Ascending aorta (tissue), 2 donors: ENCODE measurements at places on chromosomes 1 and 21. TPM values are rescaled to one million over a fixed set of nuclear protein-coding genes. Genes with fewer than 3 reads are reported as not detected.

The TMCO4 gene
- total RNA-seq = 5.7 TPM

The ADAMTS5 gene
- 27.5 TPM for total RNA-seq

The OR2AJ1 gene
- not detected for total RNA-seq

The SPATC1L gene
- total RNA-seq = 37.4 TPM

The GBP6 gene
- not detected for total RNA-seq

The TMEM53 gene
- 9.2 TPM for total RNA-seq

The KIRREL1 gene
- total RNA-seq = 114 TPM

The KLF17 gene
- total RNA-seq = not detected

DNA sequence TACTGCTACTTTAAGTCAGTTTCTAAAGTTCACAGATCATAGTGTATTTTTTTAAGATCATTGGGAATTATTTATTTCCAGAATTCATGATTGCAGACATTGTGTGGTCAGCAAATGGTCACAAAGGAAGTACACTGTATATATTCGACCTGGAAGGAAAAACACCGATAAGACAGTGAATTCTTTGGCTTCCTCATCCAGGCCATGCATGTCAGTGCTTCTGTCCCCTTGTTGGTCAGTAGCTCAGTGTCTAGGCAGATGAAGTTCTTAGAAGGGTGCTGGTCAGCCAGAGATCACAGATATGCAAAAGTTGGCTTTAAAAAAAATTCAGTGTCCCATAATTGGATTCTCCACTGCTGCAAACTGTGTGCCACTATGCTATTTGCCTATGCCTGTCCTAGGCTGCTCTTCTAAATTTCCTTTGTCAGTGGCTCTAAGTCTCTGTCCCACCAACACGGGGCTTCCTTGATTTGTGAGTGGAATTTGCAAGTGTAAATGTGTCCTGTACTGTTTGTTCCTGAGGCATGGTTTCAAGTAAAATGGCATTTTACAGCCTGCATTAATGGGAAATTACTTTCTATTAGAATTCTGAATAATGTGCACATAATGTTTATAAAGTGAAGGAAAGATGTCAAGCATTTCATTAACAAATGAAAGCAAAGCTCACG is 12.0 kb upstream of the VAMP4 start:
- no peak for DNase-seq

DNA sequence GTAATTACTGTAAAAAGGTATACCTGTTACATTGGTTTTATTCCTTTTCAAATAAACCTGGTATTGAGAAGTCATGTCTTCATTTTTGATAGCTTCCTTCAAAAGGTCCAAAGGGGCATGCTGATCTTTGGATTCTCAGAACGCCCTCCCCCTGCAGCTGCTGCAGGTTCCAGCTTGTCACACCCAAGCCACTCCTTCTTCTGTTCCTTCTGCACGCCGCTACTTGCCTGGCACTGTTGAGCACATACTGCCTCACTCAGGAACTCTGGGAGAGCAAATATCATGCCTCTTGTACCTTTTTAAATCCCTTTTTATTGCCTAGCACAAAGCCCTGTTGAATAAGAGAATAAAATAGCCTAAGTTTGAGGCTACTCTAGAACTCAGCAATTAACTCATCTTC is 136.9 kb downstream of the BARHL2 start:
- DNase-seq = no peak

- DNase-seq = no peak
Observed at GRCh38 chr1:161966067-161966466, 57.6 kb downstream of the OLFML2B start.

GRCh38 chr1:213714645-213715044 is 273.1 kb upstream of the PROX1 start:
- DNase-seq = no peak

DNA sequence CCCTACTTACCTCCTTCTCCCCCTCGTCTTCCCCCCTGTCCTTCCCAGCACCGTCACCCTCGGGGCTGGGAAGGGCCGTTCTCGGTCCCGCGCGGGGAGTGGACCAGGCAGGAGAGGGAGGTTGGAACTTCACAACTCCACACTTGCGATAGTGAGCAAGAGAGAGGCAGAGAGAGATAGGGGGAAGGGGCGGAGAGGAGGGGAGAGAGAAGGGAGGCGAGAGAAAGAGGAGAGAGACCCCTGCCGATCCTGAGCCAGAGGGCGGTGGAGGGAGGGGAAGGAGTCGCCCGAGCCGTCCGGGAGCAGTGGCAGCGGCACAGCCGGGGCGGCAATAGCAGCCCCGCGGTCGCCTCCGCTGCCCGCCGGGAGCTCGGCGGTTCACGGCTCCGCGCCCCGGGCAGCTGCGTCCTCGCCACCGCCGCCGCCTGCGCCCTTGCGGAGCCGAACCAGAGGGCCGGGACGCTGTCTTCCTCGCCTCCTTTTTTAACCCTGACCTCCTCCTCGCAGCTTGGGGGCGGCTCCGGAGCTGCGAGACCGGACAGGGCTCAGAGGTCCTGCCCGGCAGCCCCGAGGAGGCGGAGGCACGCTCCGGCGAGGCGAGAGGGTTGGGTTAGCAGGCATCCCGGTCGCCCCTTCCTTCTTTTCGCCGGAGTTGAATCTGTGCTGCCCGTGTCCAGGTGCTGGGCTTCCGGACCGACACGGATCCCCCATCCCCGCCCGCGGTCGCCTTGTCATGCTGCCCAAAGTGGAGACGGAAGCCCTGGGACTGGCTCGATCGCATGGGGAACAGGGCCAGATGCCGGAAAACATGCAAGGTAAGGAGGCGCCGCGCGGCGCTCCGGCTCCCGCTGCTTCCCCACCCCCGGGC is 11.7 kb downstream of the NR5A2 start:
- no peak for DNase-seq

GRCh38 chr1:19342062-19342750 is 30.1 kb downstream of the SLC66A1 start:
- no peak for DNase-seq

DNA sequence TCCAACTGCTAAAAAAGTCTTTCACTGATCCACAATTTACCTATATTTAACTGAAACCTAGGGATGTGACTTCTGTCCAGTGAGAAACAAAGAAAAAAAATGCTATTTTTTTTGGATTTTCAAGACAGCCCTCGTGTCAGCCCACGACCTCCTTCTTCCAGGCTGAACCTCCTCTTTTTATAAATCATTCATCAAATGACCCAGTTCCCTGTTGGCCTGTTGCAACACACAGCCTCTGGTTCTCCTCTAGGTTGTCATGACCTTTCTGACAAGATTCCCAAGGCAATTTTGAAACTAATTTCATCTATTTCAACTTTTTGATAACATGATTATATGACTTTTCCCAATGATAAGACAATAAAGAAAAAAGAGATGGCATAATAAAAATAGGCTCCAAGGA is 74.6 kb downstream of the PGBD5 start:
- no peak for DNase-seq

- DNase-seq = no peak
Observed at GRCh38 chr21:37059181-37059580, 13.7 kb downstream of the PIGP start.

DNA sequence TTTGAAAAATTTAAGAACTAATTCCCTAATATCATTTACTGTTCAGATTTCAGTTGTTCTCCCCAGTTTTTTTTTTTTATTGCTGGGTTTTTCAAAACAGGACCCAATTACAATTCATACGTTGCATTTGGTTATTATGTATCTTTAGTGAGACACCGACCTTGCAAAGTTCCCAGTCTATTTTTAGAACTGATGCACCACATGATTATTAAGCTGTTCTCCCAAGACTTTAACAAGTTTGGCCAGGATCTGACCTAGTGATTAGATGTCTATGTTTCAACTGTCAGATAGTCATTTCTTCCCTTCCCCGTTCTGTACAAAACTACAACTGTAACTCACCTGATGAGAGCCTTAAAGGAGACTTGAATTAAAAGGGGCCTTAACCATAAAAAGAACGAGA is 7.9 kb downstream of the UBE2T start:
- DNase-seq = no peak

DNA sequence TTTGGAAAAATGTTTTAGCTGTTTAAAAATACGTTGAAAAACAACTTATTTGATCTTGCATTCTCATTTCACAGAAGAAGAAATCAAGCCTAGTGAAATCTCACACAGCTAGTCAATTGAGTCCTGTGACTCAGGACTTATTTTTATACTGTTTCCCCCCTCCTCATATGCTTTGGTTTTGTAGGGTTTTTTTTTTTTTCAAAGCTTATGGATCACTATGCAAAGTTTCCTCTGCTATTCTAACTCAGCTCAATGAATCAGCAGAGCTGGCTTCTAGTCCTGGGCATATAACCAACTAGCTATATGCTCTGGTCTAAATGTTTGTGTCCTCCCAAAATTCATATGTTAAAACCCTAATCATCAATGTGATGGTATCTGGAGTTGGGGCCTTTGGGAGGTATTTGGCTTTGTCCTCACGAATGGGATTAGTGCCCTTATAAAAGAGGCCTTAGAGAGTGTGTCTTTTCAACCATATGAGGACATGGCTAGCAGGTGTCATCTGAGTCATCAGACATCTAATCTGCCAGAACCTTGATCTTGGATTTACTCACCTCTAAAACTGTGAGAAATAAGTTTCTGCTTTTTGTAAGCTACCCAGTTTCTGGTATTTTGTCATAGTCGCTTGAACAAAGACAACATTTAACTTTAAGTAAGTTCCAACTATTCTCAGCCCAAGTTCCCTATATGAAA is 317.2 kb upstream of the C1orf87 start:
- DNase-seq = no peak

DNA sequence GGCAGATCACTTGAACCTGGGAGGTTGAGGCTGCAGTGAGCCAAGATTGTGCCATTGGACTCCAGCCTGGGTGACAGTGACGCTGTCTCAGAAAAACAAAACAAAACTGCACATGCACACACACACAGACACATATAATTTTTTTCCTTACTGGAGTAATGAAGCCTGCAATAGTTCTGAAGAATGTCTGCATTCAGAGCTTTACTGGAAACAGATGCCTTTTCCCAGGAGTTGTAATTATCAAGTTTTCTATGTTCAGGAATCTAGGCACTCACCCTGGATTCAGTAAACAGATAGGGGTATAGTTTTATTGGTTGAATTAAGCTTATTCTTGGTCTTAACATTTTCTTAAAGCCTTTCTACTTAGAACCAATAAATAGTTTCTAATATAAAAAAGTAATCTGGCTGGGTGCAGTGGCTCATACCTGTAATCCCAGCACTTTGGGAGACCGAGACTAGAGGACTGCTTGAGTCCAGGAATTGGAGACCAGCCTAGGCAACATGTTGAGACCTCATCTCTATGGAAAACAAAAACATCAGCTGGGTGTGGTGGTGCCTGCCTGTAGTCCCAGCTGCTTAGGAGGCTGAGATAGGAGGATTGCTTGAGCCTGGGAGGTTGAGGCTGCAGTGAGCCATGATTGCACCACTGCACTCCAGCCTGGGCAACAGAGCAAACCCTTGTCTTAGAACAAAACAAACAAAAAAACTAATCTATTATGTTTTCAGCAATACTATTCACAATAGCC is 15.8 kb downstream of the SPEN start:
- no peak for DNase-seq

DNA sequence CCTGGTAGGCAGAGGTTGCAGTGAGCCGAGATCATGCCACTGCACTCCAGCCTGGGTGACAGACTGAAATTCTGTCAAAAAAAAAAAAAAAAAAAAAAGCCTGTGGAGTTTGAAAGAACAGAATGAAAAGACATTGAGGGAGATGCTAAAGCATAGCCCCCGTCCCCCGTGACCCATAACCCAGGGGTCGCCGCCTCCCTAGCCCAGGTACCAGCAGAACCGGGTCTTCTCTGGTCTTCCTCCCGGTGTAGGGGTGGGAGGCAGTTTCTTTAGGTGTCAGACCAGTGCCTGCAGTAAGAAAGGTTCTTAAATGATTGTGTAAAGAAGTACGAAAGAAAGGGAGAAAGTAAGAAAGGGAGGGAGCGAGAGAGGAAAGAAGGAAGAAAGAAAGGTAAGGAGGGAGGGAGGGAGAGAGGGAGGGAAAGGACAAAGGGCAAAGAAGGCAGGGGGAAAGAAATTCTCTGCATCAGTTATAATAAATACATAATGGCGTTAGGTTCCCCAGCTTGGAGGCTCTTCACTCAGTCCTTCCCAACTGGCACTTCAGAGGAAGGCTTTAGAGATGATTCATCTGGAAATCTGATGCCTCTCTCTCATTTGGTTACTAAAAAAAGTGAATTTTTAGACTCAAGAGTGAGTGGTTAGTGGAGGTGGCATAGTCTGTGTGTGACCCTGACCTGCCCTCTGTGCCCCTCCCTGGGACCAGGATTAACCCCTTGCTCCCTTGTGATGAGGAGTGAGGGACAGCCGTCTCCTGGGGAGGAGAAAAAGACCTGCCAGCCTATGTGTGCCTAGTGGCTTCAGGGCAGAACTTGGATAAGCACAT is 1.1 kb downstream of the IL24 start:
- no peak for DNase-seq

DNA sequence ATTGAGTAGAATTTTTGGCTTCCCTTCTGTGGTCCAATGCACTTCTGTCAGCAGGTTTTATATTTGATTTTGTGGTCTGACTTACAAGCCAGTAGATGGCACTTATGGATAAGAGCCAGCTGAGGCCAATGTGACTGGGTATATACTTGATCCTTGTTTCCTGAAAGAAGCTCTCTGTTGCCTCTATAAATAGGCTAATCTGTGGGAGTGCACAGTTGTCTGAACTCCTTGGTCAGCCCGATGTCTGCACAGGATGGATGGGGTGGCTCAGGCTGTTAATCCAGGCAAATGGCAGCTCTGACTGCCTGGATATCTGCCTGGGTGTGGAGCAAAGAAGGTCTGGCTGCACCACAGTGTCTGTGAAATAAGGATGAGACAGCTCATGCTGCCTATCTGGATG is 1183.7 kb upstream of the PRMT6 start:
- no peak for DNase-seq

- DNase-seq = no peak
Observed at GRCh38 chr1:183896466-183897048, 91.6 kb downstream of the RGL1 start.

- DNase-seq = no peak
Observed at GRCh38 chr1:38194472-38194871, 147.9 kb upstream of the POU3F1 start.

GRCh38 chr1:223001653-223002634 is 141.1 kb downstream of the TLR5 start:
- DNase-seq = no peak

- DNase-seq = no peak
Observed at GRCh38 chr1:248045209-248045608, 1.4 kb upstream of the OR2L3 start.

GRCh38 chr1:172184506-172185191 is 235.8 kb upstream of the C1orf105 start:
- no peak for DNase-seq

- no peak for DNase-seq
Observed at GRCh38 chr1:44973645-44974044, 12.8 kb downstream of the EIF2B3 start.

DNA sequence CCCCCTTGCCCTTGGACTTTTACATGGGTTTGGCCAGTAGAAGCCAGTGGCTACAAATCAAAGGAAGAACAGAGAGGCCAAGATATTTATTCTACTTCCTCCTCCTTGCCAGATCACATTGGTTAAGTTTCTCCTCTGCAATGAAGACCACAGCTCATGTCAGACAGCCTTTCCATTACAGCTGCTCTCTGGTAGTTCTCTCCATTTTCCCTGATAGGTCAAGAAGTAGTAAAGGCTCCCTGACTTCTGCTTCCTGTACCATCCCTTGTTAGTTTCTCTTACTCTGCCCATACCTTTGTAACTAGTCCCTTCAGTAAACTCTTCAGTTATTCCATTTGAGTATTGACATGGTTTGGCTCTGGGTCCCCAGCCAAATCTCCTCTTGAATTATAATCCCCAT is 27.8 kb downstream of the NME7 start:
- DNase-seq = no peak

GRCh38 chr1:19427087-19427781 is 58.1 kb downstream of the CAPZB start:
- DNase-seq = no peak

GRCh38 chr1:159187033-159187432 is 15.6 kb downstream of the CADM3 start:
- DNase-seq = no peak

GRCh38 chr1:228219245-228219961 is 11.6 kb downstream of the OBSCN start:
- DNase-seq = no peak
